ENCODE measurements at places on chromosomes 3 and 15.
A peak's percentile ranks its signal among the peaks of the same experiment; 100 is the strongest.

DNA sequence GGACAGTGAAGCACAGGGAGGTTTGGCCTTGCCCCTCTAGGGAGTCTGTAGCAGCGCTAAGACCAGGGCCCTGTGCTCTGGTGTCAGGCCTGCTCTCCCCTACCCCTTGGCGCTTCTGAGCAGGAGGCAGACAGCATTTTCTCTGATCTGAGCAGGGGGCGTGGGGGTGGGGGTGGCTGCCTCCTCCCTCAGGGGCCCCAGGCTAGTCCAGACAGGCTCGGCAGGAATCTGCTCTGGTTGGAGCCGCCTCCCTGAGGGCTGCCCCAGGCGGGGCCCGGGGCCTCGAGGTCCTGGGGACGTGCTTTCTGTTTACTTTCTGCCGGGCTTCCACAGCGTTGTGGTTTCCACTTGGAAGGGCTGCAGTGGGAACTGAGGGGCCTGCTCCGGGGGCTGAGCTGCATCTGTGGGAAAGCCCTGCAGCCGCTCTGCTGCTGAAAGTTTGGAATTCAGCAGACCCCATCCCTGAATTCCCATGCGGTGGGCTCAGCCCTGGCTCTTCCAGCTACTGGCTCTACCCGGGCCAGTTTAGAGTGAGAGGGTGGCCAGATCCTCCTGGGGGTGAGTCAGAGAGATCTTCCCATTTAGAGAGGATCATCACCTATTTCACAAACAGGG is 105.4 kb downstream of the LINGO1 start:
- DNase-seq, result no peak

GRCh38 chr3:123361071-123361470 is 87.8 kb downstream of the ADCY5 start:
- no peak for DNase-seq

- no peak for DNase-seq
Observed at GRCh38 chr15:67521783-67522568, 1.0 kb downstream of the C15orf61 start.

DNA sequence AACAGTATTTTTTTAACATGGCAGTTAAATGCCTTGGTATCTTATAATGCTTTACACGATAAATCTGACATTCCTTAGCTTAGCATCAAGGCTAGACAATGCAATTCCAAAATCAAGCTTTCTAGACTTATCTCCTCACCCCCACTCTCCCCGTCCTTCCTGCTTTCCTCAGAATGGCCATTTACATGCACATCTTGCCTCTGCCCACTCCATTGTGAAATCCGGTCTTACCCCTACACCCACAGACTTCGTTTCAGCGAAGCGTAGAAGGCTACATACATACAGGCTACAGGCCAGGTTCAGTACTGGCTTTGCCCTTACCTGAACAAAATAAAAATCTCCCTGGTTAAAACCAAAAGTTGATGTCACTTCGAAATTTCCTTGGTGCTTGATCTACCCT is 58.6 kb upstream of the SLC12A8 start:
- no peak for DNase-seq

GRCh38 chr3:144324076-144324475 is 352.5 kb downstream of the DIPK2A start:
- no peak for DNase-seq

- no peak for DNase-seq
Observed at GRCh38 chr15:27454281-27455075, 483.5 kb downstream of the GABRG3 start.

DNA sequence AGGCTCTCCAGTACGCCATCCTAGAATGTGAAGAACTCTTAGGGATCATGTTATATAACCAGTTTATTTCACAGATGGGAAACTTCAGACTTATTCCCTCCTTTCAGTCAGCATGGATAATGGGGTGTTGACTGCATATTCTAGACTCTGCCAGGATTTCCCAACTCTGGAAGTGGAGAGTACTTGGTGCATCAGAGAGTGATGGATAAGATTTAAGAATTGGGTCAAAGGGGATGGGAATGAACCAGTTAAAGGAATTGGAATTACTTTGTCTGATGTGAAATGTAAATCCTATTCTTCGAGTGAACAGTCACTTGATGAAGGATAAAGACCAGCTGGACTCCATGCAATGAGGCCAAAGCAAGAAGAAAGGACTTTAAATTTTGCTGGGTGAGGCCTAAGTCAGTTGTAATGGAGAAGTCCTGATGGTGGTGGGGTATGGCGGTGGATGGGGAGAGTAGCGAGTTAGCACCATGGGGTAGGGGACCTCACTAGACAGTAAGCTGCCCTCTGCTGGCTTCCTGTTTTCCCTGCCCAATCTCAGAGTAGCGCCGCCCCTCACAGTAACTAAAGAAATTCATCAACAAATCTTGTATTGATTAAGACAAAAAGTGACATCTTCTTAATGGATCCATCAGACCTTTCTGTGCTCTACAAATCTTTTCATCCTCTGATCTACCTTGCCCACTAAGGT is 7.3 kb upstream of the CACNA1D start:
- DNase-seq, result no peak

- DNase-seq, result peak; percentile 36
Observed at GRCh38 chr3:128068156-128068620, 16.0 kb downstream of the SEC61A1 start.
